Occipital lobe (tissue), 3 donors: ENCODE measurements at places on chromosomes 4 and X.

- no peak for DNase-seq
These were observed 550.7 kb upstream of the SLIT2 start for GRCh38 chr4:19700992-19701391.

DNA sequence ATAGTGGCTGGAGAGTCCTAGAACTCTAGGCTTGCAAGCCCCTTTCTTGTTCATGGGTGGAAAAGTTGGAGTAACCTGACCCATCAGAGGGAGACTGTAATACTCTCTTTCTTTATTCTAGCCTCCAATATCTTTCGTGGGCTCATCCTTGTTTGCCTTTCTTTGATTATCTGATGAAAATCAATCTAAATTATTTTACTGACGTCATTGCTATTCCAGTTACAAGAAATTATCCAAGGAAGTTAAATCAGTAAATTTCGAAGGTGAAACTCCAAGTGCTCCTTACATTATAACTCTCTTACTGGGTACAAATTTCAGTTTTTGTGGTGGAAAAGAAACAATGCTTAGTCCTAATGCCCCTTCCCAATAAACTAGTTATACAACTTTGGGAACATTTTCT is 412.9 kb downstream of the IDS start:
- no peak for DNase-seq

- DNase-seq: no peak
These were observed 45.8 kb upstream of the GIMD1 start for GRCh38 chr4:106414366-106414765.

GRCh38 chr4:73895201-73896175 is 26.3 kb downstream of the CXCL1 start:
- no peak for DNase-seq

DNA sequence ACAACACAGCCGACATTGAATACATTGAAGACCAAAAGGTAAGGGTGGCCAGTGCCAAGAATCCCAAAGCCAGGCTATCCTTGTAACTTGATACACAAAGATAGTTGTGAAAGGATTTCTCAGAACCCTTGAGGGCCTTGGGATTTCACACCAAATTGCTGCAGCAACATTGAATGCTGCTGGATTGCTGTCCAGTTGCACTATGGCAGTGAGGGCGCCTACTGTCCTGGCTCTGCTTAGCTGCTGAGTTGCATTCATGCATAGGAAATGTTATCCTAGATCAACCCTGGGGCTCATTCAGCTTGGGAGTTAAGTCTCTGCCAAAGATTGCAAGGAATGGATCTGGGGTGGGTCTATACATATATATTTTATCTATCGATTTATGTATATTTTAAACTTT is 38.7 kb downstream of the LONRF3 start:
- no peak for DNase-seq

DNA sequence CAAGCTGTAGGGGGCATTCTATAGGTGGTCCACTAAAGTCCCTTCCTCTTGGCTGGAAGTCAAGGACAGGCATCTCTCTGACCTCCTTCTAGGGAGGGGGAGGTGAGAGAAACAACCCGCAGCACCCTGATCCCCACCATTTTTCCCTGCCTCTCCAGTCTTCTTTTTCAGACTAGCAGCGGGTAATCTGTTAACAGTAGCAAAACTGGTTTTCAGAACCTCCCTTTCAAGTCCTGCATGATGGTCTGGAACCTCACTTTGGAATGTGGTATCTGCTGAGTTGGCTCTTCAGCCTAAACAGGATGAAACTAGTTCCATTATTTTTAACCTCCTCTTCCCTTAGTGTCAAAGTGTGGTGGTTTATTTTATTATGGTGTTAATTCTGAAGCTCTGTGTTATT is 196.0 kb downstream of the NWD2 start:
- no peak for DNase-seq

DNA sequence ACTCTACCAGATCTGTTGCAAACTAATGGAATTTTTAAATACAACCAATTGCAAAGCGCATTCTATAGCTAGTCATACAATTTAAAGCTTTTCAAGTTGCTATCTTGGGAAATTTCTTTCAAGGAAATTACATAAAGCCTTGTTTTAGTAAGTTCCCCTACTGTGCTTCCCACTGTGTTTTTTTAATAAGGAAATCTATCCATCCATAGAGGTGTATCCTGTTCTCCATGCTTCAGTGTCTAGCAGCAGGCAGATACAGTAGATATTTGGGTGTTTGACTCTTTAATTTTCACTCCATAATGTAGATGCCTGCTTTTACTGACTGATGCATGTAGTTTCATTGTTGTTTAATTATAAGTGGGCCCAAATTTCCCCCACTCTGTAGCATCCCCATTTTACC is 171.6 kb upstream of the POU3F4 start:
- no peak for DNase-seq

DNA sequence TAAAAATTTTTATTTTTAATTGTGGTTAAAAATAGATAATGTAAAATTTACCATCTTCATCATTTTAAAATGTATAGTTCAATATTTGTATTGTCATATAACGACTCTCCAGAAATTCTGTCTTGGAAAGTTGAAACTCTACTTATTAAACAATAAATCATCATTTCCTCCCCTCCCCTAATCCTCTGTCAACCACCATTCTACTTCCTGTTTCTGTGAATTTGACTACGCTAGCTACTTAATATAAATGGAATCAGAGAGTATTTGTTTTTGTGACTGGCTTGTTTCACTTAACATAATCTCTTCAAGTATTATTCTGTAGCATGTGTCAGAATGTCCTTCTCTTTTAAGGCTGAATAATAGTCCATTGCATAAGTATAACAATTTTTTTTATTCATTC is 729.0 kb upstream of the AADAT start:
- DNase-seq: no peak

DNA sequence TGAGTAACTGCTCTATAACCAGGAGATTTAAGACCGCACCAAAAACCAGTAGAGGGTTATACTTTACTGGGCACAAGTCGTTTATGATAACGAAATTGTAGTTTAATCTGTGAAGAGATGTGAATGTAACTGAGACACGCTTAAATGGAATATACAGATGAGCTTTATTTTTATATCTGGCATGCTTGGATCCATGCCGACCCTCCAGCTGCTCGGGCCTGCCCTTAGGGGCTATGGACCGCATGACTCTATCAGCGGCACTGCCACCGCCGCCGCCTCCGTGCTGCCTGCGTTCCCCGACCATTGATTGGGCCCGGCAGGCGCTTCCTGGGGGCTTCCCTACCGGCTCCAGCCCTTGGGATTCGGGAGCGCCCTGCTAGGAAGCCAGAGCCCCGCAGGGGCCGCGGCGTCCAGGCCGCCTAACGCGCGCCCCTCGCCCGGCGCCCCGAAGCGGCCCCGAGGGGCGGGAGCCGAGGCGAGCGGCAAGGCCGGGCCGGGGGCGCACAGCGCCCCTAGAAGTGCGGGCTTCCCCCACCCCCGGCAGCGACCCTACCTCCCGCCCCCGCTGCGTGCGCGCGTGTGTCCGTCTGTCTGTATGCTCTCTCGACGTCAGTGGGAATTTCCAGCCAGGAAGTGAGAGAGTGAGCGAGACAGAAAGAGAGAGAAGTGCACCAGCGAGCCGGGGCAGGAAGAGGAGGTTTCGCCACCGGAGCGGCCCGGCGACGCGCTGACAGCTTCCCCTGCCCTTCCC is at the start of gene NFKB1:
NFKB1 (plus strand) TSS at position 664 of the 751 bp plus-strand sequence. CDS start 24,160 bp downstream, outside the sequence.
- DNase-seq: peak; percentile 55

GRCh38 chrX:5163663-5164062 is 1065.0 kb downstream of the NLGN4X start:
- DNase-seq: no peak

GRCh38 chr4:78244705-78245485 is 187.8 kb downstream of the FRAS1 start:
- no peak for DNase-seq

GRCh38 chrX:55522596-55523276 is 33.1 kb upstream of the USP51 start:
- DNase-seq: no peak

GRCh38 chrX:9937761-9938160 is 29.4 kb upstream of the CLDN34 start:
- no peak for DNase-seq

GRCh38 chrX:134528960-134529359 is 69.0 kb downstream of the HPRT1 start:
- no peak for DNase-seq

DNA sequence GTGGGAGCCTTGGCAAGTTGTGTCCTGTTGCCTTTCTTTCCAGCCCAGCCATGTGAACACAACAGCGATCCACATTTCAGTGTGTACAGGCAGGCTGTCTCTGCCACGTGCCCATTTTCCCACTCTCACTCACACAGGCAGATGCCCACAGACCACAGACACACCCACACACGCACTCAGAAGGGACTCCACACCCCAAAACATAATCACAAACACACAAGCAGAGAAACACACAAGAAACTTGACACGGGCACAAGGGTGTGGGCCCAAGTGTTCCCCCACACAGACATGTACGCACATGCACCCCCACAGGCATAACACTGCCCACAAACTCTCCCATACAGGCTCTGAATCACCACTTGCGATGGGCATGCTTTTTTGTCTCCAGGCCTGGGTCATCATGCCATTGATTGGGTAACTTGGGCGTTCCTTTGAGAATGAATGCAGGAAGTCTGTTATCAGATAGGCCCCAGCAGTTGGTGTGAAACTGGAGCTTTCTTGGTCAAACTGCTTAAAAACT is 84.3 kb downstream of the NBDY start:
- DNase-seq: no peak

GRCh38 chrX:85244450-85245211 is 840 bp downstream of the ZNF711 start:
- no peak for DNase-seq

DNA sequence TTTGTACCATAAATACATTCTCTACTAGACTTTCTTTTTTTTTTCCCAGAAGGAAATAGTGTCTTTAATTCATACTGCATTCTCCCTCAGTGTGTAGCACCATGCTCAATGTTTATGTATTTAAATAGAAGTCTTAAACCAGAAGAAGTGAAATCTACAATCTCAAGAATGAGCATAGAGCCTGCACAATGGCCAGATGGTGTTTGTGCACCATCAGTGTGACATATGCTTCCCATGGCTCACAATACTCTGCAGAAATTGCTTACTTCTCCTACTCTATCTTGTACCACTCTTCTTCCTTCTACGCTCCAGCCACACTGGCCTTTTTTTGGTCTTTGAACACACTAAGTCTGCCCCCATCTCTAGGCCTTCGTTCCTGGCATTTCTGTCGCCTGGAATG is 2.6 kb upstream of the DOCK11 start:
- no peak for DNase-seq

GRCh38 chr4:119046263-119046662 is 89.4 kb upstream of the MYOZ2 start:
- no peak for DNase-seq

- no peak for DNase-seq
These were observed 141.1 kb upstream of the NDST3 start for GRCh38 chr4:117893207-117893606.

GRCh38 chrX:48751343-48751742 is 10.2 kb upstream of the GLOD5 start:
- no peak for DNase-seq

- DNase-seq: no peak
These were observed 111.1 kb downstream of the RNF150 start for GRCh38 chr4:141022111-141022695.

DNA sequence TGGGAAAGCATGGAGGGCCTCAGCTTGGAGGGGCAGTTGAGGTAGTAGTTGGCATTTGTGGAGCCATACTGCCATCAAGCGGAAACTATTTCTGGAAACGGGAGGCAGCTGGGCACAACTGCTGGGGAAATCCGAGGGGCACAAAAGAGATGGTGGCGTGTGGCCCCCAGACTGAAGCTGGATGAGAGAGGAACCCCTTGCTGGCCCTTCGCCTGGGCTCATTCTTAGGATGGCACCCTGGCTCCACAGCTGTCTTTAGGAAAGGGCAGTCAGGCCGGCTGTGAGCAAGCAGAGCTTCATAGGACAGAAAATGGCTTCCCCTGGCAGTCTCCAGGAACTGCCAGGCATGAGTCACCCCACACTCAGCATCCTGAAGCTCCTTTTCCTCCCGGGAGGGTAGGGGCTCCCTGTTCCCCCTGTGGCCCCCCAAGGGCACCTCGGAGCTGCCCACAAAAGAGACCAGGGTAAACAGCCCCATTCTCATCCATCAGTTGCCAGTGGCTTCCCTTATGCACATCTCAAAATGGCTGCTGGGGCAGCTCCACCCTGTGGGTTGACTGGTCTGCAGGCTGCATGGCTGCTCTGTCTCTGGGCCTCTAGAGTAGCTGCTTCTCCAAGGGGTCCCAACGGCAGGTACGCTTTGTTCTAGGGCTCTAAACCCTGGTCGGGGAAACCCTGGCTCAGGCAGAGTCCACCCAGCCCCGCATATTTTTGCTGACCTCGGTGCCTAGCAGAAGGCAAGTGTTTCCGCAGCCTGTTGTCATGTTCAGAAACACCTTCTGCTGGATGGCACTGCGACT is 64.7 kb downstream of the NBDY start:
- DNase-seq: no peak

DNA sequence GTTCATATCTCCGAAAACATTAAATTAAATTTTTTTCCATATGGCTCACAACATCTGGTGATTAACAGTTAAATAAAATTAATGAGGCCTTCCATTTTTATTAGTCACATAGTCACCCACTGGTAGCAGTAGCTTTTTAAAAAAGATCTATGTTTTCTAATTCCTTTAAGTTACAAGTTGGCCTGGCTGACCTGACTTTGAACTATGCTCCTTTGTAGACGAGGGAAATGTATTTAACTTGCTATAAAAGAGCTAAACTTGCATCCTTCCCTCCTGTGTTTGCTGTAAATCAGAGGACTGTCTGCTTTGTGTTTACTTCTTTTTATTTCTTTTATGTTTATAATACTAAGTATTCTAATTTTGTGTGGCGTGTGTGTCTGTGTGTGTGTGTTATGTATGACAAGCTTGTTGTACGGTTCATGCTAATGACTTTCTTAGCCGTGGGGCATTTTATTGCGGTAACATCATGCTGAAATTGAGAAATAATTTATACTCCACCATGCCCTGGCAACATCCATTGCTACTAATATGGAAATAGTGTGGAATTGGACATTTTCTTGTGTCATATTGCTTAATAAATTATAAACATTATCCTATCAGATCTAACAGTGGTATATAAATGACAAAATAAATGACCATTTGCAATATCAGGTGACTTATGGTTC is 241.7 kb downstream of the SNCA start:
- no peak for DNase-seq

- no peak for DNase-seq
These were observed 45.9 kb downstream of the ADGRL3 start for GRCh38 chr4:61246034-61246433.

GRCh38 chr4:156628858-156629257 is 342.7 kb downstream of the PDGFC start:
- DNase-seq: no peak

- DNase-seq: no peak
These were observed 684.1 kb downstream of the TRAM1L1 start for GRCh38 chr4:116401293-116401692.

- no peak for DNase-seq
These were observed 124.7 kb downstream of the GPAT3 start for GRCh38 chr4:83660578-83660977.

- no peak for DNase-seq
These were observed 733.7 kb upstream of the CT83 start for GRCh38 chrX:117196481-117196880.
